Fibroblast of lung (primary cell): ENCODE measurements at places on chromosomes 16 and 17.

DNA sequence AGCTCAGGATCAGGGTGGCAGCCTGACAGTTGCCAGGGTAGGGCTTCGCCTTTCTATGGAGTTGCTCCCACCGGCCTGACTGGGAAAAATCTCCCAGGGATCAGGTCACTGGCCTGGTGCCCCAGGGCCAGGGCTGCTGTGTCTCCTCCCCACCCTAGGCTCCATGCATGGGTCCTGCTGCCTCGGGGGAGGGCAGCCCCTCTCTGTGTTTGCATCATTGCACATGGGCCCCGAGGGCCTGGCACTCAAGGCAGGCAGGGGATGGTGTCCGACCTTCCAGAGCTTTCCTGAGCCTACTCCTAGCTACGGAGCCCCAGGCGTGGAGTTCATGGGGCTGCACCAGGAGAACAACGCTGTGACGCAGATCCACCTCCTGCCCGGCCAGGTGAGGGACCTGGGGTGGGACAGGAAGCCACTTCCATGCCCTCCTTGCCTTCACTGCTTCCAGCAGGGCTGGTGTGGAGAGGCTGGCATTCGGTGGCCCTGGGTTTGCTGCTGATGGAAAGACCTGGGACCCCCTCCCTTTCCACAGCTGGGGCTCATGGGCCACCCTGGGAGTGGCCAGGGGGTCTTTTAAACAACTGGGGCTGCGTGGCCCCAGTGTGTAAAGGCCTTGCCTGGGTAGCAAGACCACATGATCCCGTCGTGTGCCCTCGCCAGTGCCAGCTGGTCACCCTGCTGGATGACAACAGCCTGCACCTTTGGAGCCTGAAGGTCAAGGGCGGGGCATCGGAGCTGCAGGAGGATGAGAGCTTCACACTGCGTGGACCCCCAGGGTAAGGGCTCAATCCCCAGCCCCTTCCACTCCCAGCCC, 29.5 kb upstream of the MYO15B start:
- DNase-seq: no peak

GRCh38 chr17:45894022-45894784, at the start of gene MAPT:
Gene MAPT (plus strand): TSS chr17:45894554. CDS start chr17:45962338, 67,784 bp downstream.
- peak; percentile 87 for DNase-seq

GRCh38 chr17:74199306-74200092, 4.0 kb upstream of the RPL38 start:
- DNase-seq: peak; percentile 26

DNA sequence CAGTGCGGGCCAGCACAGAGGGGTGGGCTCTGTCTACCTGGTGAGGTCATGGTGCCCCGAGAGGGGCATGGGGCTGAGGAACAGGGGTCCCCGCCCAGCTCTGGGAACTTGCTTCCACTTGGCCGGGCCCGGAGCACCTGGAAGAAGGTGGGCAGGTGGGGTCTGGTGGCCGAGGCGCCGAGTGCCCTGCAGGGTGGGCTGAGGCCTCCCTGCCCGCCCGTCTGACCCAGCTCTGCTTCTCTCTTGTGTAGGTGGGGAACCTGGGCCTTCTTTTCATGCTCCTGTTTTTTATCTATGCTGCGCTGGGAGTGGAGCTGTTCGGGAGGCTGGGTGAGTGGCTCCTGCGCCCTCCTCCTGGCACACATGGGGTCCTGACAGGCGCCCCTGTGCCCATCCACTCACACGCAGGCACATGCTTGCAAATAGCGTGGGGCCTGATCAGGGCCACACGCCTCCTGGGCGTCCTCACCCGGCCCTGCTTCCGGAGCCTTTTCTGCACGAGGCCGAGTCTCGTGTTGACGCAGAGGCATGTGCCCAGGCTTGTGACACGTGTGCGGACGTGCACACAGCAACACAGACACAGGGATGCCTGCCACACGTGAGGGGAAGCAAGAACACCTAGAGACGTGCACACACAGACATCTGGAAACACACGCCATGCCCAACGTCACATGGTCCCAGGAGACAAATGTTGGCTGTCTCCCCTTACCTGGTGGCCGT, 8.2 kb downstream of the TPSG1 start:
- DNase-seq: no peak

- DNase-seq: no peak
These were observed 223.1 kb downstream of the SOX9 start for GRCh38 chr17:72343911-72344310.

- no peak for DNase-seq
These were observed 137.4 kb upstream of the TNRC6C start for GRCh38 chr17:77821114-77821513.

DNA sequence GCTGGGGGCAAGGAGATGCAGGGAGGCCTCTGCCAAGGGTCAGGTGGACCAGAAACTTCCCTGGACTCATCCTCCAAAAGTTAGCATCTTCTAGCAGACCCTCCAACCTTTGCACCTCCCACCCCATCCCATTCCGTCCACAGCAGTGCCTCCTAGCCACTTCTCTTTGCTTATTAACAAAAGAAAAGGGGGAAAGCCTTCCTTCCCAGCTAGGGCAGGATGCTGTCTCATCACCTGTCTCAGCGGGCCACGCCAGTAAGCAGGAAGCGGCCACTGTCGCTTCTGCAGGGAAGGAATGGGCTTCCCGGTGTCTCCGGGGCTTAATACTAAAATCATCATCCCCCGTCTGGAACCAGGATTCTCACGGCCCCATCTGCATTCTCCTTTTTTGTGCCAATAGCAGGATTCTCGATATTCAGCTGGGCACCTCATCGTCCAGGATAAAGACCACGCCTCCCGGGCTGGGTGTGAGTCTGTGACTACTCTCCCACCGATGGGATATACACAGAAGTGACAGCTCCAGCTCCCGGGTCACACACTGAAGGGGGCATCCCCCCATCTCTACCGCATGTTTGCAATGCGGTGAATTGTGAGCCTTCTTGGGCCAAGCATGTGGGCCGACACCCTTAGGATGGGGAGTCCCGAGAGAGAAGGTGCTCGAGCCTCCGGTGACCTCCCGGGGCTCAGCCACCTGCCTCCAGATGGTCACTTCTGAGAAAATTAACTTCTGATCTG, 15.5 kb upstream of the RBFOX3 start:
- DNase-seq: no peak

GRCh38 chr16:81481207-81481821, 36.7 kb downstream of the CMIP start:
- peak; percentile 45 for DNase-seq

GRCh38 chr17:80843741-80844156, 147.9 kb upstream of the CHMP6 start:
- no peak for DNase-seq

DNA sequence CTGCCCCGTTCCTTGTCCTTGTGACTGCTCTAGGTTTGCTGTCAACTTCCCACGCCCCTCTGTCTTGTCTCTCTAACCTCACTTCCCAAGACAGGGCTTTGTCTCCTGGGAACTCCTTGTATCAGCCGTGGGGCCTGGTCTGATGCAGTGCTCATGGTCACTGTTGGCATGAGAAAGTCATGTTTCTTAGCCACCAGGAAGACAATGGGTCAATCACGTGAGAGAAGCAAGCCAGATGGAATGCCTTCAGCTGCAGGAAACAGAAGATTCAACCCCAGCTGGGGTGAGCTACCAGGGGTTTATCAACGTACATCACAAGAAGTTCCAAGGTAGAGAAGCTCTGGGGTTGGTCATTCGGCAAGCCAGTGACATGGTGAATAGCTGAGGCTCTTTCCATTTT, 116.6 kb downstream of the IRF8 start:
- DNase-seq: no peak

DNA sequence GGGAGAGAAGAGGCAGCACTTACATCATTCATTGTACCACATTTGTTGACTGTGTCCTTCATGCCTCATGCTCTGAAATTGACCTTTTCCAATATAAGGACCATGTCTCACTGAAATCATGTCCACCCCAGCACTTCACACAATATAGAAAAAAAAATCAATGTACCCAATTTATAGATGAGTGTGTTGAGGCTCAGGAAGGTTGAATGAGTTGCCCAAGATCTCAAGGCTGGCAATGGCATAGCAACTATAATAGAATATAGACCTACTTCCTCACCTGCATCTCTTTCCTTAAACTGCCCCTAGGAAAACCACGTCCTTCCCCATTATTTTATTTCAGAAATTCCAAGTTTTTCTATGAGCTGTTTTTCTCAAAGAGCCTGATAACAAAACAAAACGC, 912 bp upstream of the VAT1L start:
- no peak for DNase-seq

DNA sequence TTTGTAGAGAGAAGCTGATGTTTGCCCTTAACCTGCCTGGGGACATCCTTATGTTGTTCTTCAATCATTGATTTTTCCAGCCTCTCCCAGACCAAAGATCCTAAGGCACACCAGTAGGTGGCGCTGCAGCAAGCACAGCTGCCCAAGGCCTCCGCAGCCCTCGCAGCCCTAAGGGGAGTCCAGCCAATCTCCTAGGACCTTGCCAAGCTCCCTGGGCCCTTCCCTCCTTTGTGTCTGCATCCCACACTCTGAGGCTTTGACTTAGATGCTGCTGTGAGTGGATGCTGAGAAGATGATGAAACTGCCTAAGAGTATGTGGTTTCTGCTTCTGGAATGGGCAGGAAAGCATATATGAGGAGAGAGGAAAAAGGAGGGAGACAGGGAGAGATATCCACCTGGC, 47.1 kb downstream of the SPACA3 start:
- DNase-seq: peak; percentile 33

DNA sequence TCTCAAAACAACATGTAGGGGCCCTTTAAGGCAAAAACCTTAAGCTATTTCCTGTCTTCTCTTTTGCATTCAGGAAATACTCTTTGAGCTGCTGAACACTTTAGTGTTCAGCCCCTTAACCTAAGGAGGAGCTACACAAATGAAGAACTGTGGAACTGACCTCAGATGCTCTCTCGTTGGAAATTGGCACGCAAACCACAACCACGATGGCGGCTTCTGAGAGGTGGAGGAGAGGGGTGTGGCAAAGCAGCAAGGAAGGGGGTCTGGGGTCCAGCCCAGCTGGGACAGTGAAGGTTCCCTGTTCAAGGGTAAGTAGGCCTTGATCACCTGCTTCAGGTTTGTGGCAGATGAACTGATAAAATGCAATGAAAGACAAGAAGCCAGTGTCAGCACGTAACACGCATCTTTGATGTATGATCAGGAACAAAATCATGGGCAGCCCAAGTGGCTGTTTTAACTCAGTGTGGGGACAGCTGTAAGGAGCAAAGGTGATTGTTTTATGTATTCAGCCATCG, 291.6 kb upstream of the TNRC6C start:
- DNase-seq: no peak

- peak; percentile 75 for DNase-seq
These were observed 146.5 kb downstream of the RGS9 start for GRCh38 chr17:65283704-65284103.

- peak; percentile 67 for DNase-seq
These were observed at the start of gene TEKT1 for GRCh38 chr17:6831661-6832263. Gene TEKT1 (minus strand): TSS chr17:6831729. CDS start chr17:6830376, 1,353 bp downstream.

DNA sequence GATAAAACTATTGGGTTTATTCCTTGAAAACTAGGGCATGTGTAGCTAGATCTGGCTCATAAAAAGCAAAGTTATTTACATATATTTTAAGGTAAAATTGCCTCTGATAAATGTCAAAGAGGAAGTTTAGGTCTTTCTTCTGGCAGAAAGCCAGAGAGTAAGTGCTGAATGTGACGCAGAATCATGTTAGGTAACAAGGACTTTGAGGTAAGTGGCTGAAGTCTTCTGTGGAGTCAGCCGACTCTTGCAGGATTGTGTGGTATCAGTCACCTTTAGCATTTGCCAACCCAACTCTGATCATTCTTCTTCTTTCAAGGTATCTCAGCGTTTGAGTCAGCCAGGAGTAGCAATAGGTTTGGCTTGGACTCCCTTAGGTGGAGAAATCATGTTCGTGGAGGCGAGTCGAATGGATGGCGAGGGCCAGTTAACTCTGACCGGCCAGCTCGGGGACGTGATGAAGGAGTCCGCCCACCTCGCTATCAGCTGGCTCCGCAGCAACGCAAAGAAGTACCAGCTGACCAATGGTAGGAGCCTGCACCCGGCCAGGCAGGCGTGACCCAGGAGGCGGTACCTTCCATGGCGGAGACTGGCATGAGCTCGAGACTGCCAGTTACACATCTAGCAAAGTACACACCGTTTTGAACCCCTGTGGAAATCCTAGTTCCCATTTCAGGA, 37.9 kb downstream of the SIAH1 start:
- DNase-seq: no peak

DNA sequence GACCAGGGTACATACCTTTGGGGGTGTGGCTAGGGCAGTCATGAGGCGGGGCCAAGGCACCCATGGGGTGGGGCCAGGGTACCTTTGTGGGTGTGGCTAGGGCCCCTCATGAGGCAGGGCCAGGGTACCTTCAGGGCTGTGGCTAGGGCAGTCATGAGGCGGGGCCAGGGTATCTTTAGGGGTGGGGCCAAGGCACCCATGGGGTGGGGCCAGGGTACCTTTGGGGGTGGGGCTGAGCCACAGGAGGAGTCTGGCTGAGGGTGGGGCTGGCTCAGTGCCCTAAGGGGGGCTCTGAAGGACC, 3.5 kb downstream of the GNG13 start:
- no peak for DNase-seq

DNA sequence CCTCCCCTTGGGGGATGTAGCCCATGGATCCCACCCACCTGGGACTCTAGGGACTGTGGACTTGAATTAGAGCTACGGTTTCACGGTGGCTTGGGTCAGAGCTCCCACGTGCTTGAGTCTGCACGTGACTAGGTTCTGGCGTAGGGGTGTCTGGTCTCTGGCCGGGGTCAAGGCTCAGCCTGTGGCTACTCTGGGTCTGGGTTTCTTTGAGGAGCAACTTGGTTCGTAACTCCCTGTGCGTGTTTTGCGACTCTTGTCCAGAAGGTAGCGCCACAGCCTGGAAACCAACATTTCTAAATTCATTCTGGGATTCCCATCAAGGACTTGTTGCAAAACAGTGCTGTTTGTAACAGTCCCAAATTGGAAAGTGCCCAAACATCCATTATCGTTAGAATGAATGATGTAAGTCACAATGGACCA, 470 bp upstream of the GGT6 start:
- DNase-seq: peak; percentile 51

DNA sequence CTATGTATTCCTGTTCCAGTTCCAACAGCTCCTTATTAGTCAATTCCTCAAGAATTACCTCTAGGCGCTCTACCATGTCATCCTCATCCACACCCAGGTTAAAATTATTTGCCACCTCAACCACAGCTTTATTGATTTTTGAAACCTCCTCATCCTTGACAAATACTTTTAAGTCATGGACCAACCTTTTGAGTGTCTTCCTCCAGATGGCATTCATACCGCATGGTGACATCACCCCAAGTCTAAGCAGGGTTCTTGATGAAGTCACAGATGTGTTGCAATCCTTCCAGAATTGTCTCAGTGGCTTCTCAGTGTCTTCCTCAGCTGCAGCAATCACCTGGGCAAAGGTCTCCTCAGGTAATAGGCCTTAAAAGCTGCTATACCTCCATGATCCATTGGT, 40.1 kb downstream of the BCL7C start:
- no peak for DNase-seq

GRCh38 chr16:70253291-70254106, 1.8 kb upstream of the EXOSC6 start:
- DNase-seq: peak; percentile 47

GRCh38 chr17:73401911-73402310, 90.1 kb upstream of the CDC42EP4 start:
- DNase-seq: peak; percentile 29

GRCh38 chr16:89297910-89298545, 80.5 kb downstream of the ZNF778 start:
- DNase-seq: no peak

- DNase-seq: peak; percentile 56
These were observed 73.1 kb downstream of the KSR1 start for GRCh38 chr17:27529230-27529796.
